Neural progenitor cell (in vitro differentiated cells): ENCODE measurements at places on chromosomes 12 and 14. TPM values are rescaled to one million over a fixed set of nuclear protein-coding genes. Genes with fewer than 3 reads are reported as not detected.

Gene WSCD2
- total RNA-seq = 3.0 and 6.6 TPM in 2 replicates

Gene BDKRB1
- not detected in 2 replicates for total RNA-seq

Gene RAD9B
- total RNA-seq = 0.17 and 0.31 TPM in 2 replicates

Gene RAB21
- 19.4 and 31.4 TPM in 2 replicates for total RNA-seq

Gene TAS2R42
- total RNA-seq = not detected in 2 replicates

Gene SPRYD4
- total RNA-seq = 2.6 and 3.0 TPM in 2 replicates

Gene VEZT
- total RNA-seq = 89.8 and 126 TPM in 2 replicates

Gene CCDC184
- 0.28 and 1.1 TPM in 2 replicates for total RNA-seq

Gene IFI27
- total RNA-seq = 0.69 and 2.5 TPM in 2 replicates

Gene CLEC4C
- total RNA-seq = not detected in 2 replicates

Gene AKAP6
- 3.7 and 7.3 TPM in 2 replicates for total RNA-seq

DNA sequence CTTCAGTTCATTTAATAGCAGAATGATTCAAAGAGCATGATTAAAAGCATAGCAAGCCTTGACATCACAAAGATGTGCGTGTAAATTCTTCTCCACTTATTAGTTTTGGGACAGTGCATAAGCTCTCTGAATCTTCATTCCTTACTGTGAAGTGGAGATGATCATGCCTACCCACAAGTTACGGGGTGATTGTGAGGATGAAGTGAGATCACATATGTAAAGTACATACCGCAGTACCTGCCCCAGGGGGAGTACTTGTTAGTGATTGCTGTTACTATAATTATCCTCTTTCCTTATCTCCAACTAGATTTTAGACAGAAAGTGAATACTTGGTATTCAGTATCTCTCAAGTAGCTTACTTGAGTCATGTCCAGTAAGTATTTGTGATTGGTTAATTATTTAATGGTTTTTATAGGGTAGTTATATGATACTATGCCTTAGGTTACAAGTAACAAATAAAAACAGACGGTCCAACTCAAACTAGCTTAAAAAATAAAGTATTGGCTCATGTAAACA lies 6.0 kb downstream of the RAD9B start:
- no peaks in the 10 kb centered on the region for H3K36me3 ChIP-seq
- H3K27me3 ChIP-seq = peaks cover 2% of the 10 kb centered on the region
- no peak overlapping the region for H3K4me3 ChIP-seq

DNA sequence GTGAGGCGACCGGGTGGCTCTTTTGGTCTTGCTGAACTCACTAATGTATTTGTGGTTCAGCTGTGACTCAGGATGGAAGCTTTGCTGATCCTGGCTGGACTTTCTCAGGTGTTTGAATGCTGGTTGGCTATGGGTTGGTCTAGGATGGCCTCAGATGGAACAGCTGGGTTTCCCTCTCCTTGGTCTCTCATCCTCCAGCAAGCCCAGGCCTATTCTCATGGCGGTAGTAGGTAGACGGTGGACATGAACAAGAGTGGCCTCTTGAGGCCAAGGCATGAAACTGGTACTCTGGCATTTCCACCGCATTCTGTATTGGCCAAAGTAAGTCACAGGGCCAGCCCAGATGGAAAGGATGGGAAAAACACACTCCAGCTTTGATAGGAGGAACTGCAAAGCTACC lies 11.8 kb upstream of the POLR3B start:
- peak; percentile 72 for DNase-seq
- H3K36me3 ChIP-seq = no peaks in the 10 kb centered on the region
- no peak overlapping the region for H3K4me3 ChIP-seq

DNA sequence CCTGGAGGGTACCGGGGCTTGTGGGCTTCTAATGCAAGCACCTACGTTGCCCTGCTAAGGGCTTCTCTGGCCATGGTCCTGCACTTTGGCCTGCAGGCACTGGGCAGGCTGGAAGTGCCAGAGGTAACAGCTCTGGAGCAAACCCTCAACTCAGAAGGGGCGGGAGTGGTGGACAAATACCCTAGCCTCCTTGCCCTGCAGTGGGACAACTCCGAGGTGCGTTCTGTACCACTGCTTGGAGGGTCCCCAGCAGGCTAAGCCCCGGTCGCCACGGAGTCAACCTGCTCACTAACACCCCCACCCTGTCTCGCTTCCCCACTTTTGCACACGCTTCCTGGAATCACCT lies 20.4 kb upstream of the BEGAIN start:
- no peak for DNase-seq
- no peaks in the 10 kb centered on the region for H3K36me3 ChIP-seq
- H3K27me3 ChIP-seq = no peaks in the 10 kb centered on the region
- H3K4me1 ChIP-seq = peaks cover 11% of the 10 kb centered on the region
- no peak overlapping the region for H3K27ac ChIP-seq

GRCh38 chr14:64787619-64788018 lies 83.4 kb downstream of the PLEKHG3 start:
- H3K27me3 ChIP-seq = no peaks in the 10 kb centered on the region
- no peaks in the 10 kb centered on the region for H3K36me3 ChIP-seq
- no peak for DNase-seq
- H3K4me1 ChIP-seq = peaks cover 23% of the 10 kb centered on the region
- no peak overlapping the region for H3K4me3 ChIP-seq

- no peaks in the 10 kb centered on the region for H3K36me3 ChIP-seq
- H3K27ac ChIP-seq = no peak within 1 kb of the TSS
- H3K27me3 ChIP-seq = peaks cover 4% of the 10 kb centered on the region
- H3K4me1 ChIP-seq = peaks cover 11% of the 10 kb centered on the region
- peak; percentile 27 for DNase-seq
Observed at GRCh38 chr12:262817-263216, at the start of gene SLC6A13. TSS of gene SLC6A13 (minus strand) at chr12:262836. CDS start at chr12:260052, 2,784 bp downstream.

DNA sequence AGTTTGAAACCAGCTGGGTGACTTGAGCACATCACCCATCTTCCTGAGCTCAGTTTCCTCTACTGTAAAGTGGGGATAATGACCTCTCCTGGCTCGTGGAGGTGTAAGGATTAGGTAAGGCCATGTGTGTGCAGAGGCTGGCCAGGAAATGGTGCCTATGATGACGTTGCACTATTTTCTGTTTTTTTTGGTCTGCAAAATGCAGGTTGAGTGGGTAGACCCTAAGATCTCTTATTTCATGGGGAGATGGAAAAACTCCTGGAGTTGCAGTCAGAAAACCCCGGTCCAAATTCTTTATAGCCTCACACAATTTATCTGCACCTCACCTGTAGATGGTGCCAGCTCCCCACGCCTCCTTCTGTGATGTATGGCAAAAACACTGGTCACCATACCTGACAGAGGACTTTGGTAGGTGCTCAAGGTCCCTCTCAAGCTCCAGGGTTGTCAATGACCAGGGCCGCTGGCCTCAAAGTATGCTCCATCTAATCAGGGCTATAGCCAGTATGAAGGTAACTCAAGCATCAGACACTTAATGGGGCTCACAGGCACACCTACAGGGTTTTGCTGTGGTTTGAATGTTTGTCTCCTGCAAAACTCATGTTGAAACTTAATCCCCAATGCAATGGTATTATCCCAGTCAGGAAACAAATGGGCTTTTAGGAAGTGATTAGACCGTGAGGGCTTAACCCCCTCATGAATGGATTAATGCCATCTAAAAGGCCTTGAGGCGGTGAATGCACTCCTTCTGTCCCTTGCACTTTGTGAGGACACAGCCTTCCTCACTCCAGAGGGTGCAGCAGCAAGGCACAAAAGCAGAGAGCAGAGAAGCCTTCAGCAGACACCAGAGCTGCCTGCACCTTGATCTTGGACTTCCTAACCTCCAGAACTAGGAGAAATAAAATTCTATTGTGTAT lies 17.6 kb downstream of the C14orf132 start:
- H3K27me3 ChIP-seq = no peaks in the 10 kb centered on the region
- H3K27ac ChIP-seq = no peak overlapping the region
- H3K36me3 ChIP-seq = no peaks in the 10 kb centered on the region
- peak; percentile 77 for DNase-seq
- no peak overlapping the region for H3K4me3 ChIP-seq
- H3K4me1 ChIP-seq = peaks cover 23% of the 10 kb centered on the region

DNA sequence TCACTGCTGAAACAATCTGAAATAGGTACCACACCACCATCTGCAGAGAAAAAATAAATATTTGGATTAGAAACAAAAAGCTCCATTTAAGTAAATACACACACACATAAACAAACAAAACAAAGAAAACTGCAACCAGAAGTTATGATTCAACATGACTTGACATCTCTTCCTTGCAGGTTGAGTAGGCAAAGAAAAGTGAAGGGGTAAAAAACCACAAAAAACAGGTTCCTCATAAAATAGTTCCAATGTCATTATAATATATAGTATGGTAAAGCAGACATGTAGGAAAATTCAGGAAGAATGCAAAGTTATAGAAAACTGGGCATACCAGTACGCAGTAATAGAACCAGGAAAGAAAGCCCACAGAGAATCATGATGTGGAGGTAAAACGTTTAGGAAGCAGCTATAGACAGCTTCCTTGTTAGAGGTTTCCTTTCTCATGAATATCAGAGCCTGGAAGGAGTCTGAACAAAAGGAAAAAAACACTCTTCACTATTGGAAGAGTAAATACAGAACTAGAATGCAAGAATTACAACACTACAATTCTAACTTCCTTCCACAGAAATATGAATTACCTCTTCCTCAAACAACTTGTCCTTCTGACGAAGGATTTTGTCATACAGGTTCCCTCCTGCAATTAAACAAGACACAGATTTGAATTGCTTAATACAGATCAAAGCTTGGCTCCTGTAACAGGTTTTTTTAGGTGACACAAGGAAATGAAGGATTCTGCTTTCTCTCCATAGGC lies 6.1 kb downstream of the NEK9 start:
- DNase-seq = no peak
- H3K36me3 ChIP-seq = no peaks in the 10 kb centered on the region
- no peak overlapping the region for H3K4me3 ChIP-seq
- no peaks in the 10 kb centered on the region for H3K4me1 ChIP-seq
- H3K27ac ChIP-seq = no peak overlapping the region

DNA sequence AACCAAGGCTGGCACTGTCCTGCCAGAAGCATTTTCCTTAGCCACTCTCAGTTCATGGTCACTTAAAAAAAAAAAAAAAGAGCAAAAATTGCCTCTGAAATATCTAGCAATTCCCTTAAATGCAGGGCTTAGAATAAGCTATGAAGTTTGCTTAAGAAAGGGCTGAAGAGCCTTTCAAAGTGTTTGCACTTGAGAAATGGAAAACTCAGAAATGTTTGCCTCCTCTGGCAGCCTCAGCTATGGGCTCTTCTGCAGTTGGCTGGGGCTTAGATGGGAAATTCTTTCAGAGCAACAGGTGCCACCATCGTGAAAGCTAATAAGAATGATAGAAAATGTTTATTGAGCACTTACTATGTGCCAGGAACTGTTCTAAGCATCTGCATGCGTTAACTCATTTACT lies 48.5 kb upstream of the TSPAN11 start:
- no peak overlapping the region for H3K27ac ChIP-seq
- no peak overlapping the region for H3K4me3 ChIP-seq
- no peaks in the 10 kb centered on the region for H3K27me3 ChIP-seq
- DNase-seq = no peak
- H3K36me3 ChIP-seq = no peaks in the 10 kb centered on the region

DNA sequence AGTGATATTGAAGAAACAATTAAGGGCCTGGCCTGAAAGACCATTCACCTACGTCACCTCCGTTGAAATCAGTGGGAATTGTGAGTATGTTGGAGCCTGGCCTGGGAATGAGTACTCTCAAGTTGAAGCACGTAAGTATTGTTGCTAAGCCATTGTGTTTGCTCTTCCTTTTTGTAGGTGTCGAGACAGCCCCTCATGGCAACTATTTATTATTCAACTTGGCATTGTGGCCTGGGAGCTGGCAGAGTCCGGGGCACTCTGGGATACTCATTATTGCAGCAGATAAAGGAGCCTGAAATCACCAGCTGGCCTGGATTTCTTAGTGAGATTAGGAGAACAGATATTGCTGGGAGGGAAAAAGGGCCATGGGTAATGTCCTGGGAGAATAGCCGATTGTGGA lies 147.4 kb downstream of the C12orf75 start:
- DNase-seq = no peak
- H3K4me1 ChIP-seq = peaks cover 13% of the 10 kb centered on the region
- no peak overlapping the region for H3K27ac ChIP-seq
- no peaks in the 10 kb centered on the region for H3K27me3 ChIP-seq
- H3K4me3 ChIP-seq = no peak overlapping the region

GRCh38 chr12:27096420-27096819 lies 14.0 kb upstream of the C12orf71 start:
- DNase-seq = no peak
- no peak overlapping the region for H3K27ac ChIP-seq
- H3K4me3 ChIP-seq = no peak overlapping the region
- H3K36me3 ChIP-seq = no peaks in the 10 kb centered on the region

DNA sequence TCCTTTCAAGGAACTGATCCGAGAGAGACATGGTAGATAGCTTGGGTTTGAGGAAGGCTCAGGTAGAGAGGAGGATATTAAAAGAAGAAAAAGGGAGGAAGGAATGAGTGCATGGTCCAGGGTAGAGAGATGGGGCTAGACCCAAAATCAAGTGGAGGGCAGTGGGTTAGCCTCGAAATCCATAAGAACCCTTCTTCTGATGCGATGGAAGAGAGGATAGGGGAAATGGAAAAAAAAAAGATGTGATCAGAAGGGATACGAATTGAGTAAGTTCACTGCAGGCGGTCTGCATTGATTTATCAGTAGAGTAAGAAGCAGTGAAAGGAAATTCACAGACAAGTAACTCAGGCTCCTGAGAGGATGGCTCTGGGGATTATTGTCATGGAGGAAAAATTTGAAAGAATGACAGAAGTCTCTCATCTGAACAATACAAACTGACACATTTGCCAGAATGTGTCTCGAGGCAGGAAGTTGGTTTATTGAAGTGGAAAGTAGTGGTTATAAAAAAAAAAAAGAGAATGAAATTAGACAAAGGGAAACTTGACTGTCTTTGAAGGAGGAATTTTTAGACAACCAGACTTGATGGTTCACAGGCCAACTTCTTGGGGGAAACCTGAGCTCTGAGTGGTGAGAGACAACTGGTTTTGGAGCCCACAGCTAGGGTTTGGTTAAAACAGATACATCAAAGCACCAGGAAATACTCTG lies 10.2 kb downstream of the PPFIBP1 start:
- no peak overlapping the region for H3K27ac ChIP-seq
- H3K4me1 ChIP-seq = no peaks in the 10 kb centered on the region
- no peaks in the 10 kb centered on the region for H3K36me3 ChIP-seq
- H3K27me3 ChIP-seq = no peaks in the 10 kb centered on the region

GRCh38 chr12:44379831-44380230 lies 496.3 kb downstream of the NELL2 start:
- H3K27me3 ChIP-seq = no peaks in the 10 kb centered on the region
- no peak overlapping the region for H3K4me3 ChIP-seq
- DNase-seq = peak; percentile 27
- H3K27ac ChIP-seq = no peak overlapping the region
- H3K4me1 ChIP-seq = peaks cover 9% of the 10 kb centered on the region
- H3K36me3 ChIP-seq = no peaks in the 10 kb centered on the region

- no peaks in the 10 kb centered on the region for H3K4me1 ChIP-seq
- no peak overlapping the region for H3K4me3 ChIP-seq
- no peak for DNase-seq
- H3K27me3 ChIP-seq = no peaks in the 10 kb centered on the region
- peaks cover 10% of the 10 kb centered on the region for H3K36me3 ChIP-seq
Observed at GRCh38 chr12:45354399-45354798, 138.5 kb downstream of the ANO6 start.
